ENCODE measurements at places on chromosomes 3 and 15.

- DNase-seq, result no peak
Measured at GRCh38 chr15:73858062-73858461, 15.3 kb upstream of the TBC1D21 start.

GRCh38 chr15:52006702-52007340 is 12.2 kb upstream of the MAPK6 start:
- DNase-seq, result no peak

DNA sequence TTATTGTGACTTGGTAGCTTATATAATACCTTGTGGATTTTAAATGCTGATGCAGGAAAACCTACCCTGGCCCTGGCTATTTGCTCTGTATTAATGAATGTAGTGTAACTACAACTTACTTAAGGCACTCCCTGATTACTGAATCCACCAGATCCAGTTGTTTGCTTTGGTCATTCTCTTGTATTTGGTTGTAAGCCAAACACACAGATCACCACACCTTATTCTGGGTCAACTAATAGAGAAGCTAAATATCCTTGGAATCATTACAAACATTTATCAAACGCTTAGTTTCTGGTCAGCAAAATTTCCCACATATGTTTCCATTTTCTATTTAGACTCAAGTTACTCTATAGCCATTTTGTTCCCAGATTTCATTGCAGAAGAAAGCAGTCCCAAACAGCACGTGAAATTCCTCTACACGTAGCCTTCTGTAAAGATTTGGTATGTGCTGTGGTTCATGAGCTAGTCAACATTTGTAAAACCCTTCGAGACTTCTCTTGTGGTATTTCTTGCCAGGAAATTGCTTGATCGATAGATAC is 322.6 kb downstream of the MEX3B start:
- DNase-seq, result no peak

DNA sequence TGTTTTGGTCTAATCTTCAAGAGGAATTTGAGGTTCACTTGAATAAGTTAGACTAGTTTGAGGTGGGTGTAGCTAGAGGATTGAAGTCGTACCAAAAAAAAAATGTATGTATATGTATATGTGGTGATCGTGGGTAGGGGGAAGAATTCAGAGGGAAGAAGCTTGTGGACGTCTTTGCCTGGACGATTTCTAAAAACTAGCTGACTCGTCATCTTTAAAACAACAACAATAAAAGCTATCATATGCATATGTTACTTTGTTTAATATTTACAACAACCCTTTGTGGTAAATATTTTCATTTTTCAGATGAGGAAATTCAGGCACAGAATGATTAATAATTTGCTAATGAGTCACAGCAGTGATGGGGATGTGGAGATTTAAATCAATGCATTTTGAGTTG is 18.1 kb downstream of the RNF111 start:
- DNase-seq, result no peak
